NCI-H748 treated with DMSO at 0.1 percent for 48 hours (cell line): ENCODE measurements at places on chromosomes 1 and 21.

- DNase-seq, result no peak
Measured at GRCh38 chr21:44697811-44698734, 1.1 kb downstream of the KRTAP10-12 start.

DNA sequence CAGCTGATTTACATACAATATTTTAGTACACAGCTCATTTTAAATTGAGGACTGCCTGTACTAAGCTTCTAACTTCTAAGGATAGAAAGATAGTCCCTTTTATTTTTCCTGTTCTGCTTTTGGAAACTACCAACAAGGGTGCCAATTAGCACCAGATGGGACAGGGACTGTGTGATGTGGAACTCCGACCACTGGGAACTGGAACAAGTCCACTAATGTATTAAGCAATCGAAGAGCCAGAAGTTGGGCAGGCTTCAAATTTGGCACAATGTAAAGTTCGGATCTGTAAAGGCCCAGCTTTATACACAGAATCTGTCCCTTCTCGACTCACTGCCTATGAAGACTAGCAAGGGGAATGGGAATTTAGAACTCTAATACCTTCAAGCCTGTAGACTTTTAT, 149.3 kb downstream of the ZC3H11B start:
- DNase-seq, result no peak

GRCh38 chr21:39073063-39073462, 110.2 kb downstream of the PSMG1 start:
- no peak for DNase-seq

GRCh38 chr1:54811739-54812655, 10.9 kb upstream of the TTC22 start:
- no peak for DNase-seq

GRCh38 chr1:8625981-8626898, 191.2 kb downstream of the RERE start:
- no peak for DNase-seq

DNA sequence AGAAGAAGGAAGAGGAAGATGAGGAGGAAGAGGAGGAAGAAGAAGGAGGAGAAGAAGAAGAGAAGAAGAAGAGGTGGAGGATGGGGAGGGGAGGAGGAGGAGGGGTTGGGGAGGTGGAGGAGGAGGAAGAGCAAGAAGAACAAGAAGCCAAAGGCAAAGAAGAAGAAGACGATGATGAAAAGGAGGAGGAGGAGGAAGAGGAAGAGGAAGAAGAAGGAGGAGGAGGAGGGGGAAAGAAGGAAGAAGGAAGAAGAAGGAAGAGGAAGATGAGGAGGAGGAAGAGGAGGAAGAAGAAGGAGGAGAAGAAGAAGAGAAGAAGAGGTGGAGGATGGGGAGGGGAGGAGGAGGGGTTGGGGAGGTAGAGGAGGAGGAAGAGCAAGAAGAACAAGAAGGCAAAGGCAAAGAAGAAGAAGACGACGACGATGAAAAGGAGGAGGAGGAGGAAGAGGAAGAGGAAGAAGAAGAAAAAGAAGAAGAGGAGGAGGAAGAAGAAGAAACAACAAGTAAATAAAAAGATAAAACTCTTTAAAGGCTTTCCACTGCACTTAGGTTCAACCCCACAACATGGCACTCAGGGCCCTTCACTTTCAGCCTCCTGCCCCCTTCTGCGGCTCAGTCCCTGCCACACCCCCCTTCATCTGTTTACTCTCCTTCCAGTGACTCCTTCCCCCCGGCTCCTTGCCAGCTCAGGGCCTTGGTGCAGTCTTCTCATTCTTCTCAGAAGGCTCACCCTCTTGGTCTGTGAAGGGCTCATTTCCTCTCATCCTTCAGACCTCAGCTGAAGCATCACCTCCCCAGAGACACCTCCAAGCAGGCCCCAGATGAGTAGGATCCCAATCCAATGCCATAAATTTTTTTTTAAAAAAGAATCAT, 114.0 kb downstream of the KCNN3 start:
- DNase-seq, result no peak
